Placental pericyte (primary cell): ENCODE measurements at places on chromosomes 4 and X. TPM values are rescaled to one million over a fixed set of nuclear protein-coding genes. Genes with fewer than 3 reads are reported as not detected.

The LRBA gene
- 22.5 and 42.7 TPM in 2 replicates for total RNA-seq

The C4orf51 gene
- total RNA-seq: not detected in 2 replicates

The CENPVL3 gene
- total RNA-seq: not detected in 2 replicates

The MAGEB4 gene
- total RNA-seq: not detected in 2 replicates

The RGN gene
- total RNA-seq: 1.1 TPM in 1 of 2 replicates, not detected in the other

The MAGEA6 gene
- total RNA-seq: not detected in 2 replicates

The MGARP gene
- total RNA-seq: 2.3 and 3.3 TPM in 2 replicates

The SLC10A4 gene
- total RNA-seq: not detected in 2 replicates

The CCNI gene
- total RNA-seq: 127 and 194 TPM in 2 replicates

The ADH1A gene
- total RNA-seq: not detected in 2 replicates

The MAGEC3 gene
- not detected in 2 replicates for total RNA-seq

The LRIT3 gene
- under 0.01 TPM in 1 of 2 replicates, not detected in the other for total RNA-seq

The NDP gene
- 0.86 TPM in 1 of 2 replicates, not detected in the other for total RNA-seq

The FATE1 gene
- total RNA-seq: not detected in 2 replicates

The GLOD5 gene
- not detected in 2 replicates for total RNA-seq

The FGF13 gene
- 0.14 TPM in 1 of 2 replicates, not detected in the other for total RNA-seq

The NXF2B gene
- not detected in 2 replicates for total RNA-seq

The SYTL4 gene
- total RNA-seq: 3.7 and 4.0 TPM in 2 replicates

The PWWP3B gene
- 0.44 and 4.3 TPM in 2 replicates for total RNA-seq

The MGAT4D gene
- not detected in 2 replicates for total RNA-seq

The PABPC5 gene
- 0.29 TPM in 1 of 2 replicates, not detected in the other for total RNA-seq

The PLS3 gene
- total RNA-seq: 153 and 327 TPM in 2 replicates

The TLR6 gene
- 1.1 and 5.4 TPM in 2 replicates for total RNA-seq

The ODAPH gene
- 0.29 TPM in 1 of 2 replicates, not detected in the other for total RNA-seq

The NKX3-2 gene
- total RNA-seq: 0.22 and 0.29 TPM in 2 replicates

The GPR50 gene
- not detected in 2 replicates for total RNA-seq

The FAM9B gene
- not detected in 2 replicates for total RNA-seq

The SH3D19 gene
- total RNA-seq: 3.5 and 31.4 TPM in 2 replicates

The P2RY4 gene
- 0.14 and 0.22 TPM in 2 replicates for total RNA-seq

The DSPP gene
- total RNA-seq: not detected in 2 replicates

The SASH3 gene
- total RNA-seq: not detected in 2 replicates
